ENCODE measurements at places on chromosomes 5 and 9.

GRCh38 chr9:101479338-101480030 lies 43.9 kb upstream of the ALDOB start:
- DNase-seq, result peak; percentile 40

DNA sequence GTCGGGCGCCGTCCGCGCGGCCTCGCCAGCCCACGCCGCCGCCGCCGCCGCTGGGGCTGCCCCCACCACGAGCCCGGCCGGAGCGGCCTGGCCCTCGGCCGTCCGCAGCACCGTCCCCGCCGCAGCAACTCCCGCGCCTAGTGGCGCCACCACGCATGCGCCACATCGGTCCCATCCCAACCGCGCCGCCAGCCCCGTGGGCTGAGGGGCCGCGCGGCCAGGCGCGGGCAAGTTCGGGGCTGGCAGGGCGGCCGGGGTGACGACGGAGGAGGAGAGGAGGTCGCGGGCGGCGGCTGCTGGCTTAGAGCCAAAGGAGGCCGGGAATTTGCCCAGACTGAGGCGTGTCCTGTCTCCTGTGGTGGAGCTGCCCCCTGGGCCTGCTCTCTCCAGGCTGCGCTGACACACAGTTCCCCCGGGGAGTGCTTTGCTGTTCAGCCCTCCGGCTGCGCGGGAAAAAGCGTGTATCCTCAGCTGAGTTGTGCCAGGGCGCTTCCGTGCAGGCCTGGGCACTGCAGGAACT lies at the start of gene TUSC1:
TSS of gene TUSC1 (minus strand) at position 298 of the 520 bp plus-strand sequence. CDS start at position 166, 132 bp downstream.
- DNase-seq, result peak; percentile 94

GRCh38 chr5:16617274-16617968 lies 624 bp upstream of the RETREG1 start:
- DNase-seq, result no peak

GRCh38 chr5:140217299-140218026 lies 42.5 kb downstream of the CYSTM1 start:
- no peak for DNase-seq

DNA sequence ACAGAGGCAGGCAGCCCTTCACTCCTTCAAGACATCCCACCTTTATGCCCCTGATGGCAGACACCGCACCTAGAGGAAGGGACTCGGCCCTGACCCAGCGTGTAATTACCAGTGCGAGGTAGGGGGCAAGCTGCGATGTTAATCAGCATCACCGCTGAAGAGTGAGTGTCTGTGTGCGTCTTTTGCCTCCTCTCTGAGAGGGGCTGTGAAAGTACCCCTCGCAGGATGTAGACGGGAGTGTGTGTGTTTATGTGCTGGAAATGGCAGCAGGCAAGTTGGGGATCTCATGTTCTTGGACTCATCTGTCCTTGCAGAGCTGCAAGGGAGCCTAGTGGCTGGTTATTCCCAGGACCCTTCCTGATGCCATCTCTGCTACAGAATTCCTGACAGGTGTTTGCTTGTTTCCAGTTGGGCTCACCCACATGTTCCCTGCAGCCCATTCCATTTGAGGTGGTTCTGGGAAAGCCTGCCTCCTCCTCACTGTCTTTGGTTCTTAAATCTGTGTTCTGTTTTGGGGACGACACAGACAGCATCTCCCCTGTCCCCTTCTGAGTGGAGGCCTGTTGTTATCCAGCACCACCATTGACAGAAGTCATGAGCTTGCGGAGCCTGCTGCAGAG lies 70.5 kb downstream of the ZNF618 start:
- DNase-seq, result no peak

GRCh38 chr9:127803507-127804352 lies 1.0 kb downstream of the FPGS start:
- no peak for DNase-seq

GRCh38 chr5:127936439-127936972 lies 147.1 kb upstream of the SLC12A2 start:
- no peak for DNase-seq

DNA sequence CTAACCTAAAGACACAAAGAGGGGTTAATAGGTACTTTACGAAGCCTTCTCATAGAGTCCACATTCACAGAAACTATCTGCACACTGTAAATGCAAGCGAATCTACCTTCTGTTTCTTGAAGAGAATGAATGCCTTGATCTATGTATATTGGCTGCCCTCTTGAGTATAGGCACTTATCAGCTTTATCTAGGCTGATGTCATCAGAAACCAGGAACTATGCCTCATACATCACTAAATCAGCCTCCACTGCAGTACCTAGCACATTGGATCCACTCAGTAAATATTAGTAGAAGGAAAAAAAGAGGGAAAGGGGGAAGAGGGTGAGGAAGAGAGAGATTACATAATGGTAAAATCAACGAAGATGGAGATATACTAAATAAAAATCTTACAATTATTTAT lies 477.1 kb downstream of the CAAP1 start:
- no peak for DNase-seq

- no peak for DNase-seq
Observed at GRCh38 chr5:32323741-32324140, 11.0 kb upstream of the MTMR12 start.

GRCh38 chr5:80194468-80194867 lies 61.4 kb downstream of the SERINC5 start:
- no peak for DNase-seq

DNA sequence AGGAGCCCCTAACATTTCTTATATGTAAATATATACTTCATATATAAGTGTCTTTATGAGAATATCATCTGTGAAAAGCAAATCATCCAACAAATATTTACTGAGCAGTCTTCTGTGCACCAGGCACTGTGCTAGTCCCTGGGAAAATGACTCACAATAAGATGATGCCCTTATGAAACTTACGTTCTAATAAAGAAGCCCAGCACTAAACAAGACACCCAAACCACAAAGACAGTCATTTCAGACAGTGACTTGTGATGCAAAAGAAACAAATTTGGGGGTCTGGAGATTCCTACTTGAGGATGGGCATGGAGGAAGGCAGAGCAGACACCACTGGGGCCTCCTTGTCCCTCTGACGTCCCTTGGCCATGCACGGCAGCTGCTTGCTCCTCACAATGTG lies 30.6 kb upstream of the PPP1R2B start:
- no peak for DNase-seq

Measured in umbilical cord (tissue), 2 donors.